ENCODE measurements at places on chromosomes 16 and 17.

DNA sequence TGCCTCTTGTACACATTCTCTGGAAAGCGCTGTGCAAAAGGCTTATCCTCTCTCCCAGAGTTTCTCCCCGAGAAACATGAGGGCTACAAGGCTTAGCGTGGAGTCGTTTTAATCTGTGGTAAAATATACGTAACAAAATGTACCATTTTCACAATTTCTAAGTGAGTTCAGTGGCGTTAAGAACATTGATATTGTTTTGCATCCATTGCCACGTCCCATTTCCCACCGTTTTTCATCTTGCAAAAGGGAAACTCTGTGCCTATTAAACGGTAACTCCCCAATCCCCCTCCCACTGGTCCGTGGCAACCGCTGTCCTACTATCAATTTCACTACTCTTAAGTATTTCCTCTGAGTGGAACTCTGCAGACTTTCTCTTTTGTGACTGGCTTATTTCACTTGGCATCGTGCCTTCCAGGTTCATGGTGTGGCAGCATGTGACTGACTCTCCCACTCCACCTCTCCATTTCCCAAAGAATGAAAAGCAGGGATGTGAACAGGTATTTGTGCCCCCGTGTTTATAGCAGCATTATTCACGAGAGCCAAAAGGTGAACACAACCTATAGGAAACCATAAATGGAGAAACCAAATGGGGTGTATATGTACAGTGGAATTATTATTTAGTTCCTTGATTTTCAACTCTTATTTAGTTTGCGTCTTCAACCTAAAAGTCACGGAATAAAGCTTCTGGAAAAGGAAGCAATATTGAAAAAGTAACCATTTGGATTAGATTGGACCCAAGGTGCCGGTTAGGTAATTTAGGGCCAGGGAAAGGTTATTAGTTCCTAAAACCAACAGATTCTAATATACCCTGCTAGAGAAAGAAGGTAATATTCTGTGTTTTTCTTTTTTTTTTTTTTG lies 1.1 kb upstream of the USP32 start:
- no peak for DNase-seq

GRCh38 chr16:1767116-1767994 lies 4.0 kb downstream of the NME3 start:
- DNase-seq: no peak

DNA sequence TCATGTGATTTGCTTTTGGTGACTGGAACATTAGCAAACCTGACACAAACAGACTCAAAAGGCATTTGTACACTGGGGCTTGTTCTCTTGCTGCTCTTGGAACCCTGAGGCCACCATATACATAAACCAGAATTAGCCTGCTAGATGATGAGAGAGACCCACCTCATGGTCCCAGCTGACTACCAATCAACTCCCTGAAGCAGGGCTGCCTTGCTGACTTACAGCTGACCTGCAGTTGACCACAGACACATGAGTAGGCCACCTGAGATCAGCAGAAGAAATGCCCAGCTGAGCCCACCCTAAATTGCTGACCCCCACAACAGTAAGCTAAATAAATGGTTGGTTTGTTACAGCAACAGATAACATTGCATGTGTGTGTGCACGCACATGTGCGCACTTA lies 28.7 kb downstream of the BRIP1 start:
- no peak for DNase-seq

DNA sequence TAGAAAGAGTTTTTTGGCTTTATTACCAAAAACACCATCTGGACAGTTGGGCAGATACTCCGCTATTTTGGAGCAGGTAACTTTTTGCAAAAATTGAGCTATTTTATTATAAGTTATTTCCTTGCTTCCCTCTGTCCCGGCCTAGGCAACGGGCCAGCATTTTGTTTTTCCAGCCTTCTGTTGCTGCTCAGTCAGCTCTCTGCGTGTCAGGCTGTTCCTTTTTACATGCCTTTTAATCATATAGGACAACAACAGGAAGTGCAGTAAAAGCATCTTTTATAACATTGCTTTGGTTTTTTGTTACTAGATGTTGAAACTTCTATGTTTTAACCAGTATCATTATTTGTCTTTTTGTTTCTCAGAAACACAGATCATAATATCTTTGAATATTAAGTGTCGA lies 30.4 kb downstream of the PPM1D start:
- DNase-seq: no peak

DNA sequence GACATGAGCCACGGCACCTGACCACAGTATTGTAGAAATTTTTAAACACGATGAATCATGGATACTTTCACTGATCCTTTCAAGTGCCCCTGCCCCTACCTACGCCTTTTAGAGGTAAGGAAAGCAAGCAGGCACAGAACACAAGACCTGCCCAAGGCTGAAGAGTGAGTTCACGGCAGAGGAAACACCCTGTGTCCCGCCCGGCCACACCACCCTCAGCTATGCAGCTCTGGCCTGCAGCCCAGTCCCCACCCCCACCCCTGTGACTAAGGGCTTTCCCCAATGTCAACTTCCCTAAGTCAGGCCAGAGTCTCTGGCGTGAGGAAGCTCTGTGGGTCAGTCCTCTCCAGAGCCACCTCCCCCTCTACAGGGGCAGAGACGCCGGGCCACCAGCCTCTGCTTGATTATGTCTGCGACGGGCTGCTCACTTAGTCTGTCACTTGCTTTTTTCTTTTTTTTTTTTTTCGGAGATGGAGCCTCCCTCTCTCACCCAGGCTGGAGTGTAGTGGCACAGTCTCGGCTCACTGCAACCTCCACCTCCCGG lies 8.4 kb downstream of the SLC16A5 start:
- DNase-seq: peak; percentile 39

DNA sequence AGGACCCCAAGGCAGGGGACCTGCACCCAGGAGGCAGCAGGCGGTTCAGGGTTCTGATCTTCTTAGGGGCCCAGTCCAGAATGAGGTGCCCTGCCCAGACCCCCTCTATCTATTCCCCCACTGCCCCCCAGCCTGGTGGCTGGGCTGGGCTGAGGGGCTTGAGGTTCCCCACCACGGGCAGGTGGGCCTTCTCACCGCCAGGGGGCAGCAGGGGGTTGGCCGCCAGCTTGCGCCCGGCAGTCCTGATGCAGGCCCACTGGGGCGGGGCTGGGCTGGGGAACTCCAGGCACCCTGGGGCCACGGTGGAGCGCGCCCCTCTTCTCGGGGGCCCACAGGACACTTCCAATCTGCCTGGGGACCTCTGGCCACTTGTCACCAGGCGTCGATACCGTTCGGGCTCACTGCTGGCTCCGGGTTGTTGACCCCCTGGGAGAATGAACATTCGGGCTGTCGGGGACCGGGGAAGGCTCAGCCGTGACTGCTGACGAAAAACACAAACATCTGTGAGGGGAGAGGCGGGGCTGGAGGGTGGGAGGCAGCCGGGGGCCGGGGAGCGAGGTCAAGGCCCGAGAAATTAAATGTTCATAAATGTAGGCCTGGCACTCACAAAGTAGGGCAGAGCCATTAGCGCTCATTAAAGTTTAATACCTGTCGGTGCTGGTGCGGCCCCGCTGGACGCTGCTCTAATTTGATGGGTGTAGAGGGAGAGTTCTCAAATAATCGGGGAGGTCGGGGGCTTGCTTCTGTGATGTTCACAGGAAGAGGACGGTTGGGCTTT lies 219.3 kb upstream of the GSE1 start:
- peak; percentile 15 for DNase-seq

DNA sequence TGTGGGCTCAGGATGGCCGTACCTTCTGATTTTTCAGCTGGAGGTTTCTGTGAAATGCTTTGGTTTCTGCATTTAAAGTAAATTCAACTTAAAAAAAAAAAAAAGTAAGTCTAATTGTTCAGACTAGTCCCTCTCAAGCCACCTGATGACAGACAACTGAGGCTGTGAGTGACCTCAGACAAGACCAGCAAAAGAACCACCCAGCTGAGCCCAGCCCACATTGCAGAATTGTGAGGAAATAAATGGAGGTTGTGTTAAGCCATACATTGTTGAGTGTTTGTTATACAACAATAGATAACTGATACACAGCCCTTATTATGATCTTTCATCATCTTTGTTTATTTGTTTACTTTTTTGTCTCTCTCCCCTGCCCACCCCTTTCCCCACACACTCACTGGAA lies 44.7 kb upstream of the CMIP start:
- DNase-seq: no peak

DNA sequence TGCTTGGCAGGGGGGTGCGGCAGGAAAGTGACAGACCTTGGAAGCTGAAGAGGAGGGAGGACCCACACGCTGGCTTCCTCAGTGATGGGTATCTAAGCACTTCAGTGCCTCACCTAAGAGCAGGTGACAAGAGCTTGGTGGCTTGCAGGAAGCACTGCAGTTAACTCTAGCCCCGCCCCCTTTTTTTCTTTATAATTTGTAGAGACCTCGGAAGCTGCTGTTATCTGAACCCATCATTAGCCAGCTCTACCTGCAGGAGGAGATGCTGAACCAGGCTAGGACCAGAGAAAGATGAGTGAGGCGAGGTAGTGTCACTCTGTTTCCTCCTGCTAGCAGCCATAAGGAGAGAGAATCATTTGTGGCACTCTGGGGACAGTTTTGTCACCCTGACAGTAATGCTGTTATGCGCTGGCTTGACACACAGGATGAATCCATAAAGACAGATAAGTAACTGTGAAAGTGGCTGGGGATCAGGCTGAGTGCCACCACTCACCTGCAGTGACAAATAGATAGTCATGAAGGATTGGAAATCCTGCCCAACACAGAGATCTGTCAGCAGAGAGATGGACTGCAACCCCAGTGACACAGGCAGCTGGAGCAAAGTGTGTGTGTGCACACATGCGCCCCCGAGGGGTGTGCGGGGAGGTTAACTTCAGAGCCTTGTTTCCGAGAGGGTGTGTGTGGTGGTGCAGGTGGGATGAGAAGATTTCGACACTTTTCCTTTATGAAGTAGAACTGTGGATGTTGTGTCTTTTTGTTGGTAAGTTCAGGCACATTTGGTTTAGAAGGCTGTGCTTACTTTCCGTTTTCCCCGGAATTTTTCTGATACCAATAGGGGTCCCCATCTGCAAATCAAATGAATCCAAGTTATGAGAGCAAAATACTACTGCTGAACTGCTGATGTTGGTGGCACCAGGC lies 224.0 kb downstream of the IRX3 start:
- DNase-seq: no peak

GRCh38 chr16:12471383-12471782 lies 332.3 kb downstream of the CPPED1 start:
- DNase-seq: no peak

GRCh38 chr16:64184156-64184555 lies 937.7 kb downstream of the CDH11 start:
- no peak for DNase-seq

GRCh38 chr17:17075125-17075781 lies 33.0 kb downstream of the MPRIP start:
- DNase-seq: peak; percentile 35

DNA sequence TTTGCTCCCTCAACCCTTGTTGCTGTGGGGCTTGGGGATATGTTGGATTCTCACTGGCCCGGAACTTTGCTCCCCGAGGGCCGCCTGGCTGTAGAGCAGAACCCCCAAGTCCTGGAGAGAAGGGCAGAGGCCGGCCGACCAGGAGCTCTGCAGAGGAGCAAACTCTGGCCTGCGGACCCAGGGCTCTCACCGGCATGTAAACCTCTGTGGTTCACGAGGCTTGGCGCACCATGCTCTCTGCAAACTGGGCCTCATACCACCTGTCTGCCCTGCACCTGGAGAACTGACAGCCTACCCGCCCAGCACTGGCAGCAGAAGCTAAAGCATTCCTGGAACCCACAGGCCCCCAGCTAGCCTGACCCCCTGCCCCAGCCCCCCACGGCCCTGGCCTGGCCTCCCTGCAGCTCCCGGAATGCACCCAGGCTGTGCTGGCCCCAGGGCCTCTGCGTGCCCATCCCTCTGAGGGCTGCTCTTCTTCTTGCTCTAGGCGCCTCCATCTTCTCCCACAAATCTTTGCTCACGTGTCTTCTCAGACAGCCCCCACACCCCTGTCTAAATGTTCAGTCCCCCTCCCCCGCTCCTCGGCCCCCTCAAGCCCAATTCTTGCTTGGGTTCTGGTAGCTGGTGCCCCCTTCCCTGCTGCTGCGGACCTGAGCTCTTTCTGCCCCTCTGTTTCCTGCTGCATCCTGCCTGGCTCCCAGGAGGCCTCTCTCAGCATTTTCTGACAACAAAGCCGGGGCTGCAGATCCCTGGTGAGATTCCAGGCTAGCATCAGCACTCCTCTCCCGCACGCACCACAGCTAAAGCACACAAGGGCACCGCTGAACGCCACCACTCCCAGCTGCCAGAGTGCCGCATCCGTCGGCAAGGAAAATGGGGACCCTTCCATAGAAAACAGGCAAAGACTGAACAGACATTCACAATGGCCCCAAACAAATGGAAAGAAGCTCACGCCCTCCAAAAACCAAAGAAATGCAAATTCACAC lies 23.3 kb downstream of the ACTG1 start:
- no peak for DNase-seq

DNA sequence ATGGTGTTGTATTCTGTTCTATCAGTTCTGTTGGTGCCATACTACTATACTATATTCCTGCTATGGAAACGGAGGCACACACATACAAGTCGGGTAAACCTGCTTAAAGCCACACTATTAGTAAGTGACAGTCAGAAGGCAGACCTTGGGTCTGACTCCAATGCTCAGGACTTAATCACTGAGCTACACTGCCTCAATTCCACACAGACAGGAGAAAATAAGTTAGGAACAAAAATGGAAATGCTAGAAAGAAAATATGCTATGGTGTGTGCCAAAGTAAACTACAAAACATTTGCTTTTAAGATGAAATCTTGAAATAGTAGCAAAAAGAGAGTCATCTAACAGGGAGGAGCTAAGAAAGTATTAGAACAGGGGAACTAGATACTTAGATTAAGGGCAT lies 48.1 kb downstream of the MYO1D start:
- no peak for DNase-seq

DNA sequence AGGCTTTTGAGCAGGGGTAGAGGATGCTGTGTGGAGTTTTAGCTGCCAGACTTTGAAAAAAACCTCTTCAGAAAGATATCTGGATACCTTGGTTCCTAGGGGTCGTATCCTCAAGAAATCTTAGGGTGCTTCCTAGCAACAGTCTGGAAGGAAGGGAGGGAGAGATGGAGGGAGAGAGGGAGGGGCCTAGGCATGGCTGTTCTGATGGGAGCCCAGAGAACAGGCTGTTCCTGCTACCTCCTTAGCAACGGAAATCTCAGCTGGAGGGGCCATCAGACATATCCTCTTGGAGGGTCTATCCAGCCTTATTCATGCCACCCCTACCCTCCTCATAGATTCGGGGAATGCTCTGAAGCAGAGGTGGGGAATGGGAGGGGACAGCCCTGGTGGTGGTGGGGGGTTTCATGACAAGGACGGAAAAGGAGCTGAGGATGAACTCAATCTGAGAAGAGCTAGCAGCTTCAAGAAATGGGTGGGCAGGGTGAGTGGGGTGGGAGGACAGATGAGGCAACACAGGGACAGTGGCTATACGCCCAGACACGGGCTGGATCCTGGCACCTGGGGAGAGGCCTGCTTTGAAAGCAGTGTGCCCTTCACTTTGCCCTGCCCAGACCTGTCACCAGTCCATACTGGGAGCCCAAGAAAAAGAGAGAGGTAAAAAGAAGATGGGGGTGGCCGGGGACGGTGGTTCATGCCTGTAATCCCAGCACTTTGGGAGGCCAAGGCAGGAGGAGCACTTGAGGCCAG lies 2.9 kb upstream of the THRA start:
- no peak for DNase-seq

DNA sequence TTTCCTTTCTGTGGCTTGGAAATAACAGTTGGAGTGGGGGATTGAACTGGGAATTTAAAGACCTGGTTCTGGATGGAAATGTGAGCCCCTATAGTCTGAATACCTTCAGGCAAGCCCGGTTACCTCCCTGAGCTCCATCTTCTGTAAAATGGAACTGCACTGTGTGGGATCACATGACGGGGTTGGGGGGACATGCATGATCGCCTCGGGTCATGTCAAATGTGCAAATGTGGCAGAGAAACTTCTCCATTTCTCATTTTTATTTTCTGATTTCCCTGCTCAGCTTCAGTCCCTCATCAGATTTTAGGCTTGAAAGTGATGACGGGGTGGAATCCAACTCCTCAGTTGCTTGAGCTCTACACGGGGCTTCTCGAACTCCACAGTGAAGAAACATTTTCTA lies 1.5 kb downstream of the MT1B start:
- no peak for DNase-seq

All from GM04504 (cell line).